Esophagus squamous epithelium (tissue), 5 donors: ENCODE measurements at places on chromosomes 11 and 22.

- DNase-seq = no peak
These were observed 7.7 kb downstream of the LPXN start for GRCh38 chr11:58567889-58568512.

DNA sequence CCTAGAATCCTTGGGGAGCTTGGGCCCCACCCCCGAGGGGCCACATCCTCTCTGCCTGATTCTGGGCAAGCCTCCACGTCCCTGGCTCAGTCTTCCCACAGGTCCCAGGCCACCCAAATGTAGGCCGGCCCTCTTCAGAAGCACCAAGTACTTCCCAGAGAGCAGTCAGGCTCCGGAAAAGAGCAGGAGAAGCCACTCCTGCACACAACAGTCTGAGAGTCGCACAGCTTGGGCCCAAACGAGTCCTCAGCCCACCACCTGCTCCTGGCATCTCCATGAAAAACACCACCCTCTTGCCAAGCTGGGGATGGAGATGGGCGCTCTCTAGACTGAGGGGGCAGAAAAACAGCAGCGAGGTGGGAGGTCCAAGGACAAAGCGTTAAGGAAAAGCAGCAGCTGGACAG, 15.4 kb downstream of the EHD1 start:
- DNase-seq = no peak

DNA sequence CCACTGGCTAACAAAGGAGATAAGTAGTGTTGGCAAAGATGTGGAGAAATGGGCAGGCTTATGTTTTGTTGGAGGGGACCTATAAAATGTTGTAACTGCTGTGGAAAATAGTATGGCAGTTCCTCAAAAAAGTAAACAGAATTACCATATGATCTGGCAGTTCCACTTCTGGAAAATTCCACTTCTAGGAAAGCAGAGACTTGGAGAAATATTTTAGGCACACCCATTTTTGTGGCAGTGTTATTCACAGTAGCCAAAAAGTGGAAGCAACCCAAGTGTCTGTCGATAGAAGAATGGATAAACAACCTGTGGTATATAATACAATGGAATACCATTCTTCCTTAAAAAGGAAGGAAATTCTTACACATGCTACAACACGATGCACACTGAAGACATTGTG, 57.0 kb upstream of the ADORA2A start:
- no peak for DNase-seq

GRCh38 chr22:31995046-31995445, 48.0 kb upstream of the SLC5A1 start:
- no peak for DNase-seq

- no peak for DNase-seq
These were observed 87.4 kb downstream of the DEPDC5 start for GRCh38 chr22:31841078-31841827.

GRCh38 chr11:33515347-33515746, 185.3 kb downstream of the C11orf91 start:
- no peak for DNase-seq

- no peak for DNase-seq
These were observed 2.3 kb downstream of the OPCML start for GRCh38 chr11:133529807-133530500.

- no peak for DNase-seq
These were observed 105.9 kb downstream of the TRPC6 start for GRCh38 chr11:101477926-101478325.

DNA sequence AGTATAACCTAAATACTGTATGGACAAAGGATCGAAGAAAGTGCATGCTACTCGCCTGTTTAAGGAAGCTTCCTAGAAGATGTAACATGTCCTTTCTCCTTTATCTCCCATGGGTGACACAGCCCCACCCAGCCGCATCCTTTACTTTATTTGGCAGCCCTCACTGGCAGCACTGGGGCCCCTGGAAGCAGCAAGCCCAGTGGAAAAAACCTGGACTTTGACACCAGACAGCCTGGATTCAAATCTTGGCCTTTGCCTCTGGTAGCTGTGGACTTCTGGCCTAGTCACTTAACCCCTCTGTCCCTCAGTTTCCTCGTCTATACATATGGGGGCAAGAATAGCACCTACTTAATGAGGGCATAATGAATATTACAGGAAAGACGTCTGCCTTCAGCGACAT, 67.1 kb downstream of the MYEOV start:
- no peak for DNase-seq

GRCh38 chr11:124380585-124380984, 3.7 kb downstream of the OR8B2 start:
- DNase-seq = no peak

- no peak for DNase-seq
These were observed 9.5 kb downstream of the TTC28 start for GRCh38 chr22:28670161-28670560.

DNA sequence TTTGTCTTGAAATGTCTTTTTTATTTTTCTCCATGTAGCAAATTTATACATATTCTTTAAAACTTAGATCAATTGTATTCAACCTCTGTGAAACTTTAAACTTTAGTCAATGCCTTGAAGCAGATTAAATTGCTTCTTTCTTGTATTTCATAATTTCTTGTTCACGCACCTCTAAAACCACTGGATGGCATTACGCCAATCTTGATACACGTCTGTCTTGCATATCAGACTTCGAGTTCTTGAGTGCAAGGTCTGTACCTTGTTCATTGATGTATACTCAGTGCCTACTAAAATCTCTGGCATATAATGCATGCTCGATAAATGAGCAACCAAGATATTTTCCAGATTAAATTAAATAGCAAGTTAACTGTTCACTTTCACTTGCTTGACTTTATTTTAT, 236.8 kb downstream of the CASP12 start:
- no peak for DNase-seq

GRCh38 chr11:63592975-63593395, 21.2 kb downstream of the PLAAT3 start:
- DNase-seq = no peak

DNA sequence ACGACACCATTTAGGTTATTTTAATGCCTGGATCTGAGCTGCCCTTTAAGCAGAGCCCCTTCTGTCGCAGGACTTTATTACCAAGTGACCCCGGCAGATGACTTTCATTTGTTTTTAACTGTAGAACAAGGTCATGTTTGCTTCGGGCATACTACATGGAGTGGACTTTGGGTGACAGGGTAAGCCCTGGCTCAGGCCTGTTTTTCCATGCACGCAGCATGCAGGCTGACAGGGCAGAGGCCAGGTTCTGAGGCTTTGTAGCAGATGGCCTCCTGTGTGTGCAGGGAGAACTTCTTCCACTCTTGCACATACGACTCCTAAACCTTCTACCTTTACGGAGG, 50.5 kb downstream of the SNX19 start:
- DNase-seq = no peak

- no peak for DNase-seq
These were observed 22.3 kb upstream of the TMEM191C start for GRCh38 chr22:21444701-21445436.

DNA sequence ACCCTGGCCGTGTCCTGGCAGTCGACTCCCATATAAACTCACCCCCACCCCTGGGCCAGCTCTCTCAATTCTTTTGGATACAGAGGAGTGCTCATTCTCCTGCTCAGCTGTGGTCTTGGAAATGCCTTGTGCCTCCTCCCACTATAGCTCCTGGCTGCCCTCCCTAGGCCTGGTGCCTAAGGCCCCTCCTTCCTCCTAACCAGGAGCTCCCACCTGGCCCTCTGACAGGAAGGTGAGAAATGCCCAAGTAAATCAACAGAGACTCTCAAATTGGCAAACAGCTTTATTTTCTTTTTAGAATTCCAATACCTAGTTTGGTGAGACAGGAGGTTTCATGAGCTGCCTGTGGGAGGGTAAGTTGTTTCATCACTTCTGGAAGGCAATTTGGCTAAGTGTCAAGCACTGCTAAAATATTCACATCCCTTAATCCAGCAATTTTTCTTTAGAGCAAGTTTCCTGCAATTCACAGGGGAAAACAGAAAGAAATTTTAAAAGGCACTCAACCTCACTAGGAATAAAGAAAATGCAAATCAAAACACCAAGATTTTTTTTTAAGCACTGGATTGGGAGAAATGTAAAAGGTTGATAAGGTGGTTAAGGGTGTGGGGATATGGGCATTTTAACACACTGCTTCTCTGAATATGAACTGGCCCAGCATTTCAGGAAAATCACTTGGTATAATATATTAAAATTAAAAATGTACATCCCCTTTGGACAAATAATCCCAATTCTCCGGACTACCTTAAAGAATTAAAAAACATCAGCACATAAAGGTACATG, 209.7 kb upstream of the ARHGAP20 start:
- DNase-seq = no peak

DNA sequence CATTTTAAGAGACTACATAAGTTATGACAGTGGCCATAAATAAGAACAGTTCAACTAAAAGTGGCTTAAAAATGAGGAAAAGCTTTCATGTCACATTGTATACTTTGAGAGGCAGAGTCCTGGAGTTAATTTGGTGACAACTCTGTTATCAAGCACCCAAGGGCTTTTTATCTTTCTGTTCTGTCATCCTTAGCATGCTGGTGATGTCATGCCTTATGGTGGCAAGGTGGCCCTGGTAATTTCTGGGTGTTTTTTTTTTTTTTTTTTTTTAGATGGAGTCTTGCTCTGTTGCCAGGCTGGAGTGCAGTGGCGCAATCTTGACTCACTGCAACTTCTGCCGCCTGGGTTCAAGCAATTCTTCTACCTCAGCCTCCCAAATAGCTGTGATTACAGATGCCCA, 158.8 kb downstream of the AASDHPPT start:
- no peak for DNase-seq

DNA sequence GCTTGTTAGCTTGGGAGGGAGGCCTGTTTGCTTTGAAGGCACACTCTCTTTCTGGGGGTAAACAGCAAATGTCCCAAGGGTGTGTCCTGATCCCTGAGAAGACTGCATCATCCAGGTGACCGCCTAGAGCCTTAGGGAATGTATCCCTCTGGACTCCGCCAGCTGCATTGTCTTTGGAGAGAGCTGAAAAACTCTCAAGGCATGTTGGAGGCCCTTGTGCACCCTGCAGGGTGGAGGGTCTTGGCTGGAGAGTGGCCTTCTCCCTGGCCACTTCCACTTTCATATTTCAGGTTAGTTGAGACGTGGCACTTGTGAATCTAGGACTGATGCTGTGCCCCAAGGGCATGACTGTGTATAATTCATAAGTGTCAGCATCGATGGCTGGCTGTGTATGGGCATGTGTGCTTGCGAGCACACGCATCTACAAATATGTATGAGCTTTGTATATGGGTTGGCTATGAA, 70.6 kb downstream of the ZBTB16 start:
- DNase-seq = no peak

DNA sequence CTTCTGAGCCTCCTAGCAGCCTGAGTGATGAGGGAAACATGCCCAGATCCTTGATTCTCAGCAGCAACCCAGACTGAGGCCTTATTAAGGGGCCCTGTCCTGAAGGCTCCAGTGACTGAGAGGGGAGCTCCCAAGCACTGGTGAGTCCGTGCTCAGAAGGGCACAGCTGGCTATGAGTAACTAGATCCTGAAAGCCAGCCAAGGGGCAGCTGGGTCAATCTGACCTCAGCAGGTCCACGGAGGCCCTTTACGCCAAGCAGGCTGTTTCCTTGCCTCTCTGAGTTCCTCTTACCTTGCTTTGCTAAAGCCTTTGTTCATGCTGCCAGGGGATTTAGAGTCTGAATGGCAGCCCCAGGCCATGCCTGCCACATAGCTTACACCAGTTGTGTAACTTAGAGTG, 19.3 kb upstream of the MIEF1 start:
- DNase-seq = no peak

DNA sequence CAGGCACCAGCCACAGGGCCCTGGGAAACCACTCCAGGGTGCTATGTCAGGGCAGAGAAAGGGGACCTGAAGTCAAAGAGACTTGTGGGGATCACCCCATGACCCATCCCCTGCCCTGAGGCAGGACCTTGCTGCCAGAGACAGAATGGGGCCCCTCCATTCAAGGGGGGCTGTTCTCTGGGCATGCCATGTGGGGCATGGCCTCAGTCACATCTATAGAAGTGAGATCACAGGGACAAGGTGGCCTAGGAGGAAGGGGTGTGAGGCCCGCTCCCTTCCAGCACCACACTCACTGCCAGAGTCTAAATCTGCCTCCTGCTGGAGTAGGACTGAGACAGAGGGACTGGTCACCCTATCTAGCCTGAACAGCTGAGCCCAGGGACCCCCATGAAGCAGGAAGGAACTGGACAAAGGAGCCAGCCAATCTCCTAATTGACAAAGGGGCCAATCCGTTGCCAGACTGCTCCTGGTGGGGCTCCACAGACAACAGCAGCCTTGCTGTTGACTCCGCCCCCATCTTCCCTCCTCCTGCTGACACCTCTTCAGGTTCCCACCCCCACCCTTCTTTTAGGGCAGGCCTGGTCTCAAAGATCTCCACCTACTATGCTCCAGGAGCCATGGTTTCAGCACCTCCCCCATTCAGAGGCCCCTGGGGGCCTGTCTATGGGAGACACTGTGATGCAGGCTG, 26.0 kb downstream of the NEAT1 start:
- no peak for DNase-seq

GRCh38 chr22:45865561-45866125, 111.3 kb downstream of the WNT7B start:
- DNase-seq = no peak

DNA sequence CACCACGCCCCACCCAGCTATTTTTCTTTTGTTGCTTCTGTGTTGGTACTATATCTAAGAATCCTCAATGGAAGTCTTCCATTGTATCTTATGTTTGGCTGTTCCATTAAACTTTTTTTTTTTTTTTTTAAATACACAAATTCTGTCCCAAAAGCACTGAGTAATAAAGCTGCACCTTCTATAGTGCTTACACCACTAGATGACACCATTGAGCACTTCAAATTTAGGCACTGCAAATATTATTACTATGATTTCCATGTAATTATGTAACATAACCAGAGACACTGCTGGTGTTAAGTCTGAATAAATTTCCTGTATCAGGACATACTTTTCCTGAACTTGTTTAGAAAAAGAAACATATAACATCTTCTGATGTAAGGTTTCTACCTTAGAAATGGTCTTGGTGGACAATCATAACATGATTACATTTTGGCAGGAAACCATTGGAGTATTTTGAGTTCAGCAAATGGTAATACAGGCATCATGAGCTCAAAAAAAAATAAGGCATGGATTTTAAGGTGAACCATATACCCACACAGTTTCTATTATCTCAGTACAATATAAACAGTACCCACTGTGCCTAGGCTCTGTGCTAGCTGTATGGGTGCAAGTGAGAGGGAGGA, 110.5 kb downstream of the ATG16L2 start:
- DNase-seq = no peak
